ENCODE measurements at places on chromosomes 13 and 19.

- no peak for DNase-seq
Measured at GRCh38 chr19:35109395-35110112, 6.1 kb upstream of the FXYD3 start.

GRCh38 chr13:89828506-89828905 lies 1519.0 kb upstream of the MIR17HG start:
- no peak for DNase-seq

DNA sequence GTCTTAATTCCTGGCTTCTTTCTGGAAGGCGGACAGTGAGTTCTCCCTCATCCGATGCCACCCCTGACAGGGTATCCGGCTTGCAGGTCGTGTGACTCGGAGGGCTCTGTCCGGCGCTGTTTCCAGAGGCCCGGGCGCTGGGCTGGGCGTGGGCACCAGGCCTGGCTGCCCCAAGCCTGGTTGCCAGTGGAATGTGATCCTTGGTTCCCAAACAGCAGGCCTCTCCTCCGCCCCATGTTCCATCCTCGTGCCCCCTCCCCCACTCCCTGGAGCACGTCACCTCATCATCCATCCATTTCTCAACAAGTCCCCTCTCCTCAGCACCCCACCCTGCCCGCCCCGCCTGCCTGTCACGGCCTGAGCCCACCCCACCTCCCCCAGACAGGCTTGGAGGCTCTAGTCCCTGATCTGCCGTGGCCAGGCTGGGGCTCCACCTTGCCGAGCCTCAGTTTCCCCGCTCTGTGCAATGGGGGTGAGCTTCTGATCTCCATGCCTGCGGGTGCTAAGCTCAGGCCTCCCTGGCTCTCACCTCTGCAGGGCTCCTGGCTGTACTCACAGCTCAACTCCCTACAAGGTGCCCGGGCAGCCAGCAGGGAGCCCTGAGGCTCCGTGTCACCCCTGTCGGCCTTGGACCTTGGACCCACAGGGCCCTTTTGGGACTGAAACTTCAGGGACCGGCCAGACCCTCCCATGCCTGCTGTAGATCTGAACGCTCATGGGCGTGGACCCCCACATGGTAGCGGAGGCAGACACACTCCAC lies 2.3 kb downstream of the TBXA2R start:
- no peak for DNase-seq

DNA sequence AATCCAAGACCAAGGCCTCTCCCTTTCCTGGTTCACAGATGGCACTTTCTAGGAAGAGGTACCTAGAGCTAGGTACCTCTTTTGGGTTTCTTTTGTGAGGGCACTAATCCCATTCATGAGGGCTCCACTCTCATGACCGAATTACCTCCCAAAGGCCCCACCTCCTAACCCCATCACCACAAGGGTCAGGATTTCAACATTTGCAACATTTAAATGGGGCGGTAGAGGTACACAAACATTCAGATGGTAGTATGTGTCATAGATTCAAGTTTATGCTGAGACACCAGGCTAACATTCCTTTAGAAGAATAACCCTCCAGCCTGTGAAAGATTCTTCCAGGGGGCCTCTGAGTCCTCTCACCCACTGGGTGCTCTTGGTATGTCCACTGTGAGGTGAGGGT lies 116.3 kb downstream of the FOXO1 start:
- DNase-seq, result no peak

GRCh38 chr13:31885994-31886393 lies 145.6 kb upstream of the FRY start:
- no peak for DNase-seq

DNA sequence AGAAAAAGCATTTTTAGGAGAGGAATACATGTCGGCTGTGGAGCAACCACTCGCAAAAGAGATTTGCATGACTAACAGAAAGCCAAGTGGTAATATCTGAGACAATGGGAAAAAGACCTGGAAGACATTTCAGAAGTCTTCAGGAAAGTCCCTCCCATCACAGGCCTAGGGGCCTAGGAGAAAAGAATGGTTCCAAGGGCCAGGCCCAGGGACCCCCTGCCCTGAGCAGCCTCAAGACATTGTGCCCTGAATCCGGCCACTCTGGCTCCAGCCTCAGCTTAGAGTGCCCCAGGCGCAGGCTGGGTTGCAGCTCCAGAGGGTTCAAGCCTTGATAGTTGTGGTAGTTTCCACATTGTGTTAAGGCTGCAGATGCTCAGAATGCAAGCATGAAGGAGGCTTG lies 9.4 kb downstream of the ZNF221 start:
- no peak for DNase-seq

DNA sequence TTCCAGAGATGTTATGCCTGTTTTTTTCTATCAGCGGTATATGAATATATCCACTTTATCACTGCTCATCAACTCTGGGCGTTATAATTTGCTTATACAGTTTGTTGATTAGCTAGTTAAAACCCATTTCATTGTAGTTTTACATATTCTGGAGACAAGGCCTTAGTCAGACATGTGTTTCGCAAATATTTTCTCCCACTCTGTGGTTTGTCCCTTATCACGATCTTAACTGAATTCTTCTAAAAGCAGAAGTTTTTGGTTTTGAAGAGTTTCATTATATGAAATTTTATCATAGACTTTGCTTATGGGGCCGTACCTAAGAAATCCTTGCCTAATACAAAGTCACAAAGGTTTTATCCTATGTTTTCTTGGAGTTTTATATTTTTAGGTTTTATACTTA lies 84.6 kb downstream of the FRY start:
- no peak for DNase-seq

DNA sequence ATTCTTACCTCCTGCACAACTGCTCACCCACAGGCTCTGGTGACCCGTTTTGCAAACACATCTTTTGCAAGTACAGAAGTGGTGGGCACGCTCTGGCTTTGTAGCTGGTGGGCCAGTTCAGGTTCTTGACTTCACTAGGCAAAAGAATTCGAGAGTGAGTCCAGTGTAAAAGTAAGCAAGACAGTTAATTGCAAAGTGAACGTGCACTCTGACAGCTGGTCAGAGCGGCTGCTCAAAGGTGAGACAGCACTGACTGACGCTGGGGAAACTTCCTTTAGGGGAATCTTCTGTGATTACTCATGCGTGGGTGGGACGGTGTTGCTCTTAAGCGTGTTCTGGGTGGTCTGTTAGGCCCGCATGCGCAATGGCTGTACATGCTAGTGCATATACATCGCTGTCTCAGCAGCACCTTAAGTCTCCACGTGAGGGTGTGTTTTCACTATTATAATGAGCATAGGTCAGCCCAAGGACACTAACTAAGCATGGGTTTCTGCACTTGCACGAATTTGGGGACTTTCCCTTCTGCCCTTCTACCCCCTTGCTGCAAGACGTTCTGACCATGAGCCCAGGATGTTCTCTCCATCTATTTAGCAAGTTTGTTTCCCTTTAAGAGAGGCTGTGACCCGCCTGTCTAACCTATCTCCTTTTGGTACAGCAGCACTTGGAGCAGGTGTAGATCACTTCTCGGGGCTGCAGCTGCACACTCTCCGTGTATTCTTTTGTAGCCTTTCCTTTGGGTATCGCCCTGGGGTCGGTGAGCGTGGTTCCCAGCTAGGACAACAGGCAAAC lies 30.2 kb upstream of the CD33 start:
- DNase-seq, result no peak

GRCh38 chr19:5114727-5115126 lies 145.8 kb downstream of the KDM4B start:
- no peak for DNase-seq

DNA sequence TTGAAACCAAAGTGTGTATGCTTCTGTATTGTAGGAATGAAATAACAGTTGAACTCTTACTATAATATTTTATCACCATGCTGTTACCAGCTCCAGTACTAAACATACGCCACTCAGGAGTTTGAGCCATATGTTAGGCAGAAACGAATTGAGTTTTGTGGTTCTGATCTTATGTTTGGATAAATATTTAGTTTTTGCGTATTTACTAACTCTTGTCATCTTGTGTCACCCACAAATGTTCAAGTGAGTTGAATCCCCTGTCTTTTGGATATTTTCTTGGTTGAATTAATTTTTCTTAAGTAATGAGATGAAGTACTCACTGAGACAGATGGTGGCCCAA lies 1.5 kb downstream of the FNDC3A start:
- DNase-seq, result no peak

GRCh38 chr13:110017379-110017778 lies 231.0 kb upstream of the IRS2 start:
- no peak for DNase-seq

- DNase-seq, result no peak
Measured at GRCh38 chr13:112326821-112327370, 49.3 kb upstream of the SPACA7 start.

DNA sequence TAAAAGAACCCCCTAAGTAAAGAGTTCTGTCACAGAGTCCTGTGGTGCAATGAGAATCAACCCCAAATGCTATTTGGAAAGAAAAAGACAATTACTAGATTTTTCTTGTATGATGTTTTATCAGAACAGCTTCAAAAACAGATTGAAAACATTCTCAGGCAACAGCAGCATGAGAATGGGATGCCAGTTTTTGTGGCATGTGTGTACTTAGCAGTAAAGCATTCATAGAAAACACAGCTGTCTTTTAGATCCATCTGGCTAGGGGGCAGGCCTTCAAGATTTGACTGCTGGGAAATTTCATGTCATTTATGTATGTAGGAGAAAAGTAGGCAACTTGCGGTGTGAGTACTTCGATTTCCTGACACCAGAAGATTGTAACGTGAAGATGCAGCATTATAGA lies 170.5 kb upstream of the HTR2A start:
- no peak for DNase-seq

DNA sequence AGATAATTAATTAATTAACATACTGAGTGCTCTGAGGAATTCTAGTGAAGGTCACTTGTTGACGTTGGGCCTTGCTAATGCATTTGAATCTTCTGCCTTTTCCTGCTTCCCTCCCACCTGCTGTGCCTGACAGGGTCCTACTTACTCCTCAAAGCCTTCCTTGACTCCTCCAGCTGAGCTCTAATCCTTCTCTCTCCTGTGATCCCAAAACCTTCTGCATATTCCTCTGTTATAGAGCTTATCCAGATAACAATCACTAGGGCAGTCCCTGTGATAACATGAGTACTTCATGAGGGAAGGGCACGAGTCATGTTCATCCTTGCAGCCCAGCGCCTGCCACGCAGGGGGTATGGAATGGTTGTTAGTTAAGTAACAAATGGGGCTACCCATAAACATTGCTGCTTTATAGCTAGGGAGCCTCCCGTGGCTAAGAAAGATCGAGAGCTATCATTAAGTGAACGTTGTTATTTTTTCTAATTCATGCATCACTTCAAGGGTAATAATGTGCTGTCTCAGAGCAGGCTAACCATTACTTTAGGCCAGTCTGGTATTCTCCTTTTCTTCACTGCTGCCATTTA lies 19.1 kb upstream of the SPATA13 start:
- no peak for DNase-seq

DNA sequence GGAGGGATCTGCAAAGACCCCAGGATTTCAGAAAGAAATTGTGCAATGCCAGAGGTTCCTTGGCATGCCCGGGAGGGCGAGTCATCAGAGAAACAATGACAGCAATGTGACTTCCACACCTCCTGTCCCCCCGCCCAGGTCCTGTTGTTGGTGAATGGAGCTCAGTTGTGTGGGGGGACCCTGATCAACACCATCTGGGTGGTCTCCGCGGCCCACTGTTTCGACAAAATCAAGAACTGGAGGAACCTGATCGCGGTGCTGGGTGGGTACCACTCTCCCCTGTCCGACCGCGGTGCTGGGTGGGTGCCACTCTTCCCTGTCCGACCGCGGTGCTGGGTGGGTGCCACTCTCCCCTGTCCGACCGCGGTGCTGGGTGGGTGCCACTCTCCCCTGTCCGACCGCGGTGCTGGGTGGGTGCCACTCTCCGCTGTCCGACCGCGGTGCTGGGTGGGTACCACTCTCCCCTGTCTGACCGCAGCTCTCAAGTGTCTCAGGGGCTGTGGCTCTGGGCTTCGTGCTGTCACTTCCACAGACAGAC lies 5.2 kb upstream of the F10 start:
- DNase-seq, result no peak

DNA sequence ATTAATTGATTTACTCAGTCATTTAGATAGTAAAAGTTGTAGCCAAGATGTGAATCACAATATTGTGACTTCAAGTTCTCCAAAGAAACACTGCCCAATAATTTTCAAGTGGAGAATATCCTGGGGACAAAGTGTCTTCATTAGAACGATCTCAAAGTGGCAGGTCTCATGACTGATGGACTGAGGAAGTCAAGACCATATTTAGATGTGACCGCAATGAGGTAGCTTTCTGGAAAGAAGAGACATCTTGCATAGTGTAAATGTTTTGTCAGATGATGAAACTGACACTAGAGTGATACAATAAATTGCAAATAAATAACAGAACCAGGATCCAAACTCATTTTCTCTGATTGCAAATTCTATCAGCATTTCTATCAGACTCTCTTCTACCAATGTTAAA lies 1476.9 kb downstream of the EFNB2 start:
- DNase-seq, result no peak

All from NCI-H2107 (cell line).